ENCODE measurements at places on chromosomes 2 and 18. TPM values are rescaled to one million over a fixed set of nuclear protein-coding genes. Genes with fewer than 3 reads are reported as not detected.

GRCh38 chr2:68169308-68169707 is 11.6 kb downstream of the PNO1 start:
- DNase-seq, result no peak

DNA sequence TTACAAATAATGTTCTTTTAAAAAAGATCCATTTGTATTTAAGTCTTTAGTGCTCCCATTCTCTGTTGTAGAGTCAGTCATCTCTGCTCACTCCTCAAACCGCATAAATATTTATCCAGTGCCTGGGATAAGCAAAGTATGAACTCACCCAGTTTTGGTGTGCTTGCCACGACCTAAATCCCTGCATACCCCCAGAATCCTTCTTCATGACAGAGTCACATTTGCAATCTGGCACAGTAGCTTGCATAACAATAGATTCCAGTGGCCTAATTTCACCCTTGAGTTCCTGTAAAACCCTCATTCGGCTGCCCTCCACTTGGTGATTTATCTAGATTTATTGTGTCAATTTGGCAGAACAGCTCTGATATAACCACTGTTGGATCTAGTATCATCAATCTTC is 92.9 kb downstream of the DTNA start:
- no peak for DNase-seq

DNA sequence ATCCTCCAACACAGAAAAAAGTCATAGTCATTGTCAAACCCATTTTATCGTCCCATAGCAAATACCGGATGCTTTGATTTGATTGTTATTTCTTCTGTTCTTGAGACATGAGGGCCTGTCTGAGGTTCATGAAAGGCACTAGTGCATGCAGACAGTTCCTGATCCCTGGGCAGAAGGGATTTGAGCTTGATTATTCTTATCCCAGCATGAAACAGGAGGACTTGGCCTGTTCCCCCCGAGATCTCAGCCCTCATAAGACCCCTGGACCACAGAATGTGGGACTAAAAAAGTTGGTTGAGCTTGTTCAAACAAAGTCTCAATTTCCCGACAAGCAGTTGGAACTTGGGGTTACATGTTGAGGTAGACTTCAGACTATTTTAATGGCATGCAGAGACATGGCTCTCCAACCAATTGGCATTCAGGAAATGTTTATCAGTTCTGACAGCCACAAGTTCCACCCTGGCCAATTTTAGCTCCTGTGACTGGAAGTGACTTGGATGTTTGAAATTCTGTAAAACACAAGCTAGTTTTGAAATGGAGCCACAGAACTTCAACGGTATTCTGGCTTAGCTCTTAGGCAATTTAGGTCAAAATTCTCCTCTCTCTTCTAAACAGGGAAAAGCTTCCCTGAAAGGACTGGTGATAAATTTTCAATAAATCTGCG is 366.9 kb upstream of the SLC14A2 start:
- no peak for DNase-seq

DNA sequence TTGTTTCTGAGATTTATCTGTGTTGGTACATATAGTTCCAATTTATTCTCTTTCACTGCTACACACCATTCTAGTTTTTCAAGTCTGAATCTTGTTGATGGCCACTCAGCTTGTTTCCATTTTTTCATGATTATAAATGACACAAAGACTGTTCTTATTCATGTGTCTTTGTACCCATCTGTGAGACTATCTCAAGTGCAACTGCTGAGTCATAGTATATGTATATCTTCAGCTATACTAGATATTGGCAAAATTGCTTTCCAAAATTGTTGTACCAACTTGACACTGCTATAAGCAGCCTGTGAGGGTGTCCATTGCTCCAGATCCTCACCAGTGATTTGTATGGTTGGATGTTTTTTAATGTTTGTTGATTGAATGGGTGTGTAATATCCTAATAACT is 37.2 kb upstream of the RTN4 start:
- no peak for DNase-seq

The FAM228A gene
- total RNA-seq, result 1.1 TPM

The NMUR1 gene
- 0.13 TPM for total RNA-seq

All from mesothelial cell of epicardium (in vitro differentiated cells).